ENCODE measurements at places on chromosomes 12 and 14.

DNA sequence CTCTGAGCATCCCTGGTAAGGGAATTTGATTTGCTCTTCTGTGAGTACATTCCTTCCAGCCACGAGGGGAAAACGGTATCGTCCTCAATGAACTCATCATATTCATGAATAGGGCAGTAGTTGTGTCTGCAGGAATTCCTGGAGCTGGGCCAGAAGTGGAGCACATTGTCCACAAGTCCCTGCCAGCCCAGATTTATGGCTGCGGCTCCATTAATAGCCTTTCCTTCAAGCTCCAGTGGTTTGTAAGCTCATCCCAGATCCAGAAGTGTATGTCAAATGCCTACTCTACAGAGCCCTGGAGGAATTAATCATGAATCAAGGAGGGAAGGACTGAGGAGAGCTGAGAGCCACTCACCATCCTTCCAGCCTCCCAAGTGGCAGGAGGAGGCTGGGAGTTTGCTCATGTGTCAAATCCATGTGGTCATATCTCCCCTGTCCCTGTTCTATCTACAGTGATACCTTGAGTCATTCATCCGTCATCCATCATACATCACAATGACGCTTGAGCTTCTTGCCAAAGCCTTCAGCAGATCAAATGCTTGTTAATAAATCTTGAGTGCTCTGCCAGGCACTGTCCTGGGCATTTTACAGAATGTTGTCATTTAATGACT lies 65.5 kb downstream of the SVOP start:
- DNase-seq = no peak

DNA sequence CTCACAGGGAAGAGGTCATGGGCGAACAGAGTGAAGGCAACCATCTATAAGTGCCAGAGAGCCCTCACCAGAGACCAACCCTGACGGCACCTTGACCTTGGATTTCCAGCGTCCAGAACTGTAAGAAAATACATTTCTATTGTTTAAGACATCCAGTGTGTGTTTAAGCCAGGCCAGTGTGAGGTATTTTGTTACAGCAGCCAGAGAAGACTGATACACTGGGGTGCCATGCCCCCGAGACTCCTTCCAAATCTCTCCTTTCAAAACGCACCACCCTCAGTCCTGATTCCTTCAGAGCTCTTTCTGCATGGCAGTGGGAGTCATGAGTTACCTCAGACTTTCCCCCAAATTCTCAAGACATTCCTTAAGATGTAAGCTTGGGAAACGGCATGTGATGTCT lies 2.5 kb upstream of the SERPINA5 start:
- DNase-seq = no peak

GRCh38 chr14:87797001-87797400 lies 196.0 kb downstream of the GALC start:
- no peak for DNase-seq

GRCh38 chr12:59808317-59808910 lies 212.6 kb downstream of the SLC16A7 start:
- DNase-seq = no peak

DNA sequence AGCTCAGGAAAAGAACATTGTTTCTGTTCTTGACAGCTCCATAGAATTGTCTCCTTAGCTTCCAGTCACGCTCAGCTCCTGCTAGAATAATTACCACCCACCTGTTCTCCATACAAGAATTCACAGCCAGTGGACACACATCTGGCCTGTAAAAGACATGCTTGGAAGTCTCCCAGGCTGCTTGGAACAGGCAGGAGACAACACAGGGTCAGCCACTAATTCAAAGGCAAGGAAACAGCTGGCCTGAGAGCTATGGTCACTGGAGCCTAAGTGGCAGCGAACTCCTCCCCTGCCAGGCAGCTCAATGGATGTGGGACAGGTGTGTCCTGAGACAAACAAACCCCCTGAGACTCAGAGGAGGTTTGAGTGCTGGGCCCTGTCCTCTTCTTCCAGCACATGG lies 22.9 kb upstream of the LTBP2 start:
- DNase-seq = no peak

- no peak for DNase-seq
These were observed 14.4 kb upstream of the TUNAR start for GRCh38 chr14:95862243-95862642.

DNA sequence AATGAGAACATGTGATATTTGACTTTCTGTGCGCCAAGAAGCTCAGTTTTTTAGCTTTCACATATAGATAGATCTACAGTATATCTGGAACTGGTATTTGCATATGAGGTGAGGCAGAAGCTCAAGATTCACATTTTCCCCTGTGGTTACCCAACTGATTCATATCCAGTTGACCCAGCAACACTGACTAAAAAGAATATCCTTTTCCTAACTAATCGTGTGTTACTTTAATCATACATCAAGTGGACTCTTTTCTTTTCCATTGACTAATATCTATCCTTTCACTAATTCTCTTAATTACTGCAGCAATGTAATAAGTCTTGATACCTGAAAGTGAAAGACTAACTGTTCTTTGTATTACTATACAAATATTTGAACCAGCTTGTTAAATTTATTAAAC lies 236.1 kb downstream of the AEBP2 start:
- no peak for DNase-seq

DNA sequence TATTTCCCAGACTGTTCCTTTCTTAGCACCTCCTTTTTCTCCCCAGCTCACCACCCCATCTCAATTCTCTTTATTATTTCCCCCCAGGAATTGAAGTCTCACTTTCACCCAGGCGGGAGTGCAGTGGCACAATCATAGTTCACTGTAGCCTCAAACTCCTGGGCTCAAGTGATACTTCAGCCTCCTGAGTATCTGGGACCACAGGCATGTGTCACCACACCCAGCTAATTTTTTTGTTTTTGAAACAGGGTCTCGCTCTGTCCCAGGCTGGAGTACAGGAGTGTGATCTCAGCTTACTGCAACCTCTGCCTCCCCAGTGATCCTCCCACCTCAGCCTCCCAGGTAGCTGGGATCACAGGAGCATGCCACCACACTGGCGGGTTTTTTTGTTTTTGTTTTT lies 11.0 kb downstream of the RACGAP1 start:
- no peak for DNase-seq

DNA sequence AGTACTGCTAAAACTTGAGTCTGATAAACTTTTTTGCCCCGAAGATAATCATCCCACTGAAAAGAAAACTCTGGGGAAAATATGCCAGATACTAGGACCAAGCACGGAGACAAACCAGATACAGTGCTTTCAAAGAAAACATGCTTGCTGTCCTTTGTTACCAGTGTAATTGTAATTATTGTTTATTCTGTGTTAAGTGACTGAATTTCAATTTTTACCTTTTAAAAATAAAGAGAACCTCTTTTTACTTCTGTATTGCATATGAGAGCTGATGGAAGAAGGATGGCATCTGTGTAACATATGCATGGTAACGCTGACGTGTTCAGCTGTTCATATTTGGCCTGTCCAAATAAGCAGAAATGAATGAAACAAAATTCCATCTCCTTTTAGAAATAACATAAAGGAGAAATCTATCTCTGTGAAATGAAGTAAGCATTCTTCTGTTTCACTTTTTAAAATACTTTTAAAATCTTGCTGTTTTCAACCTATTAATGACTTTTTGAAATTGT lies 22.5 kb downstream of the SLC35E3 start:
- no peak for DNase-seq

GRCh38 chr12:49928471-49928870 lies 22.1 kb upstream of the AQP2 start:
- no peak for DNase-seq

DNA sequence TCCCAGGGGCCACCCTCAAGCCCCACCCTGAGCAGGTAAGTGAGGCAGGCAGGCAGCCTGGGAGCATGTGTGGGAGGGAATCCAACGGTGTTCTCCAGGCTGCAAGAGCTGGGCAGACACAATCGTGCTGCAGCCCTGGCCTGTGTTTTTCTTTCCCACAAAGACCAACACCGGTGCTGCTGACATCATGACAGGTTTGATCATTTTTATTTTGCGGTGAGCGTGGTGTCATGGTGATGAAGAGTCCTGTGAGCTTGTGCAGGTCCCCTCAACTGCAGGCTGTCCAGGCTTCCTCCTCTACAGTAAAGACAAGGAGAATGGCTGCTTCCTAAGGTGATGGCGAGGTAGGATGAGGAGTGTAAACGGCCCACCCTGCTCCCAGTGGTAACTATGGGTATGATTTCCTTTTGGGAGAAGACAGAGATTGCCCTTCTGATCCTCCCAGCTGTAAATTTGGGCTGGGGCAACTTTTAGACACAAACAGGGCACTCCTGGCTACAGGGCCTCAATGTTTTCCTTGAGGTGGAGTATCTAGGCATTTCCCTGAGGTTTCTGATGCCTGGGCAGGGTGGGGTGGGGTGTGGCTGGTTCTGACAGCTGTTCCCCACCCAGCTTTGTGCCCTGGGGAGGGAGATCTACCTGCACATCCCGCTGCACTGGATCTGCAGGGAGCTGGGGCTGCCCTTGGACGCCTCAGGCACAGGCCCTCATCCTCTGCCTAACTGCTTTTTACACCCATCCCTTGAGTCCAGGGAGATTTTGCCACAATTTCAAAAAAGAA lies 109.1 kb downstream of the VCPKMT start:
- DNase-seq = no peak

- no peak for DNase-seq
These were observed 77.5 kb upstream of the CISTR start for GRCh38 chr12:53829130-53829819.

DNA sequence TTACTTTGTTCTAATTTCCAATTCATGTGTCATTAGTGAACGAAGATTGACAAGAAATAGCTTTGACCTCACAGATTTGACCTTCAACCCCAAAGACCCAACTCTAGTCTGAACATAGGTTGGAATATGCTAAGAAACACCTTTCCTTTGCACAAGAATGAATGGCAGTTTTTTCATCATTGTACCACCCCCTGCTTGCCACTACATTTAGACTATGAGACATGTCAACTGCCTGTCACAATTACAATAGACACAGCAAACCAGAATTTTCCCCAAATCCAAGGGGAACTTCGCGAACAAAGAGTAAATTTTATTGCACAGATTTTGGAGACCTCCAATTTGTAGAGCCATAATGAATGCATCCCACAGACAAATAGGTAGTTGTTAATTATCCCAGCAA lies 535.4 kb downstream of the PRKD1 start:
- no peak for DNase-seq
